Fibroblast of skin of left biceps (primary cell): ENCODE measurements at places on chromosomes 1 and 21.

DNA sequence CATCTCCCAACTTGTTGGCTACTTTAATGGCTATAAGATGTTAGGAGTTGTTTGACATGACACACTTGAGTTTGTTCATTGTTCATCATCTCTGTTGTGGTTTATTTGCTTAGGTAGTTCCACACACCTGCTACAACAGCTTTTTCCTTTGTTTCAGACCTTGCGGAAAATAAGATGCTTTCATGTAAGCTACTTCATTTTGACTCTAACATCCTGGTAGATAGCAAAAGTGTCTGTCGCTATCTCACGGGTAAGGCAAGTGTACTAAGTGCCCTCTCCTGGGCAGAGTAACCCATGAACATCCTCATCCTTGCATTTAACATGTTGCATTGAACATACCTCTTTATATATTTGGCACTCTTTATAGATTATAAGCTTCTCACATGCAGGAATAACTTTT lies 1.6 kb upstream of the OR10T2 start:
- no peak for DNase-seq

- peak; percentile 42 for DNase-seq
These were observed 3.2 kb downstream of the BTF3L4 start for GRCh38 chr1:52059321-52059720.

- no peak for DNase-seq
These were observed 11.9 kb upstream of the CCN1 start for GRCh38 chr1:85568660-85569059.

DNA sequence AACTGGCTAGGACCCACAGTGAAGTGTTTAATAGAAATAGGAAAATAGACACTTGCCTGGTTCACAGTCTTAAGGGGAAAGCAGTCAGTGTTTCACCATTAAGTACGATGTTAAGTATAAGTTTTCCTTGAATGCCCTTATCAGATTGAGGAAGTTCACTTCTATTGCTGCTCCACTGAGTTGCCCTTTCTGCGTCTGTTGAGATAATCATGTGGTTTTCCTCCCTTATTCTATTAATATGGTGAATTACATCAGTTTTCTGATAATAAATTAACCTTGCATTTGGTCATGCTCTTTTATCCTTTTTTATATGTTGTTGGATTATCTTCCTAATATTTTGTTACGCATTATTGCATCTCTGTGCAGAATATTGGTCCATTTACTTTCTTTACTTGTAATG lies 21.4 kb downstream of the UTS2 start:
- DNase-seq: no peak

DNA sequence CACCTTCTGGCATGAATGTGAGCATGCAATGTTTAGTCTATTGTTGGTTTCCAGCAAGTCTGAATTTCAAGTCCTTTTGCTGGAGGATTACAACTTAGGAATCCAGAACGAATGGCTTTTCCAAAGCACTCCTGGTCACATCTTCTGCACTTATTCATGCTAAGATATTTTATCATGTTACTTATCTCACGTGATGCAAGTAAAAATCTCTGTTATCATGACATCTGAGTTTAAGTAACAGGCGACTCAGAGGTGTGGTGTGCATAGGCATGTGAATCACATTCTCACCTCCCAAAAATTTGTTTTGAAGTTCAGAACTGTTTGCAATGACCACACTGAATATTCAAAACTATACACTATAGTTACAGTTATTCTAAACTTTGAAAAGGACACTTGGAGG lies 204.8 kb upstream of the FGGY start:
- no peak for DNase-seq

DNA sequence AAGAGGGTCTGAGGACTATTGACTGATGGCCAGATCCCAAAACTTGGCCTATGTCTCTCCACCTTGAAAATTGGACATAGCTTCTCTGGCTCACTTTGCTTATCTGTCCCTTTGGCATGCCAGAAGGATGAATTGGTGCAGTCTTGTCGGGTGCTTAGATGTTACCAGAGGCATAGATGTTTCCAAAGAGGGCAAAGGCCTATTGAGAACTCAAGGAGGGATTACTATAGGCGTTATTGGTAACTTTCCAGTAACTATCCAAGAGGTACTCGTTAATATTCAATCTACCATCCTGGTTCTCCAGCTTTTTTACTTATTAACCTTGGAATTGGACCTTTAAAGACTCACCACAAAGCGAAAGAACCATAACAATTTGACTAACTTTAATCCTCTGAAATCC lies 368.3 kb upstream of the ESRRG start:
- no peak for DNase-seq

- DNase-seq: no peak
These were observed 151.2 kb downstream of the TGFBR3 start for GRCh38 chr1:91734761-91735160.

DNA sequence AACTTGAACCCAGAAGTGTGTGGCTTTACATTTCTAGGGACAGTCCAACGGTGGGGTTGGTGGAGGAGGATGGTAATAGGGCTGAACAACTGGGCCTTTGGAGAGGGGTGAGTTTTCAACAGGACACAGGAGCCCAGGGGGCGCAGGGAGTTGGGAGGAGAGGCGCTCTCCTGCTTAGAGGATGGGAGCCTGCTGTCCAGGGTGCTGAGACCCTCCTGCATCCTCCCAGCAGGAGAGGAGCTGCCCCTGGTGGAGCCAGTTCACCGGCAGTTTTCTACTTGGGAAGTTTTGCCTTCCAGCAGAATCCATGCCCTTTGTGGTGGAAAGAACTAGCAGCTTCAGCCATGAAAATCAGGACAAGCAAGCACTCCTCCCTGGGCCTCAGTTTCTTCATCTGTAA lies 8.6 kb downstream of the KCNC4 start:
- DNase-seq: no peak

DNA sequence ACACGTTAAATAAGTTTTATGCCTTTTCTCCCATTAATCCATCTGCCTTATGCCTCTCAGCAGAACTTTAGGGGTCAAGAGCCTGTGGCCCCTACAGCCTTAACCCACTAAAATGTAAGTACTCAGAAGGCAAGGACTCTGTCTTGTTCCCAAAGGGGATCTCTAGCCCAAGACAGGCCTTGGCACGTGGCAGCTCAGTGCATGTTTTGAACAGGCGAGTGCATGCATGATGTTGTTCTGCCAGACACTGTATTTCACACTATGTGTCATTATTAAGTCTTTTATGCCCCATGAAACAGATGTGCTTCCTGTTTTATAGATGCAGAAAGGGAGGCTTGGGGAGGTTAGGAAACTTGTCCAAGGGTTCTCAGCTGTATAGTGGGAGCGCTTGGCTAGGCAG lies 102.8 kb downstream of the ETS2 start:
- no peak for DNase-seq

DNA sequence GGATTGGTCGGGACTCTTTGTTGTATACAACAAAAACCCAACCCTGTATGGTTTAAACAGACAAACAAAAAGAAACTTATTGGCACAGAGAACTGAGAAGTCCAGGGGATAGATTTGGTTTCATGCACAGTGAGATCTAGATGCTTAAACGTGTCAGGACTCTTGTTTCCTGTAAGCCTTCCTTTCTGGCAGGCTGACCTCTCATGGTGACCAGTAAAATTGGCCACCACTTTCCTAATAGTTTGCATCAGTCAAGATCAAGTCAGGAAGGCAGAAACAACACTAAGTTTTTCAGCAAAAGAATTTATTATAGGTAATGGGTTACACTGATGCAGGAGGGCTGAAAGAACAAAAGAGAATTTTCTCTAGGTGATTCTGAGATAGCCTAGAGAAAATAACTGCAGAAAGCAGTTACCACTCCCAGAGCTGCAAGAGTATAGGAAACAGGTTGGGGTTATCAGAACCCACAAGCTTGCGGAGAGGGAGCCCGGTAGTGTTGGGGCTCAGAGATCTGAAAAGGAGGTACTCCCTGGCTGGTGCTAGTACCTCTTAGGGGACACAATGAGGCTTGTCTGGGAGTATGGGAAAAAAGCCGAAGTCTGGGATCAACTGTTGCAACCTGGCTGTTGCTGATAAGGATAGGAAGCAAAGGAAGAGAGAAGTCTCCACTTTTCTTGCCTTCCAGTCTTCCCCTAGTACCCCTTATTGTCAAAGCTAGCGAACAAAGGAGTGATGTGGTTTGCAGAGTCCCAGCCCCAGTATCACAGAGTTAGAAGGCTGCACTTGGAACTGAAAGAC lies 21.4 kb downstream of the CITED4 start:
- no peak for DNase-seq

GRCh38 chr1:51329443-51330325 lies 678 bp downstream of the TTC39A start:
- no peak for DNase-seq

DNA sequence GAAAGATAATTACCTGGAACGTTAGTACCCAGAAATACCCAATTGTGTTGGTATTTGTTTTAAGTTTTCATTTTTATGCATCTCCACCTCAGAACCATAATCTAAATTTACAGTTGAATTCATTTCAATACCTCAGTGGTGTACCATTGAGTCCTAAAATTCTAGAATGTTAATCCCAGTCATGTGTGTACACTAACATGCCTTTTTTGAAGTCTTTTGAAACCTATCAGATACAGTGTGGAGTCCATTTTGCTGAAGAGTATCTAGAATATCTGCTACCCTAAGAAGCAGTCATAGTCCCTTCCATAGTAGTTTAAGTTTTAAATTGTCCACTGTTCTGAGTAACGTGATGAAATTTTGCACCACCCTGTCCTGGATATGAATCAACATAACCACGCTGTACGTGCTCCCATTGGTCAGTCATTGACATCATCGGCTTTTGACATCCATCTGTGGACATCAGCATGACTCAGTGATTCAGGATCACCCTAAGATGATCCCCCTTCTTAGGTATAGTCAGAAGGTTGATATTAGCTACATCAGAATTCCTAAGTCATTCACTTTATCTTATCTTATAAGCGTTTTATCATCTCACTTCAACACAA lies 7.5 kb upstream of the ASH1L start:
- no peak for DNase-seq

DNA sequence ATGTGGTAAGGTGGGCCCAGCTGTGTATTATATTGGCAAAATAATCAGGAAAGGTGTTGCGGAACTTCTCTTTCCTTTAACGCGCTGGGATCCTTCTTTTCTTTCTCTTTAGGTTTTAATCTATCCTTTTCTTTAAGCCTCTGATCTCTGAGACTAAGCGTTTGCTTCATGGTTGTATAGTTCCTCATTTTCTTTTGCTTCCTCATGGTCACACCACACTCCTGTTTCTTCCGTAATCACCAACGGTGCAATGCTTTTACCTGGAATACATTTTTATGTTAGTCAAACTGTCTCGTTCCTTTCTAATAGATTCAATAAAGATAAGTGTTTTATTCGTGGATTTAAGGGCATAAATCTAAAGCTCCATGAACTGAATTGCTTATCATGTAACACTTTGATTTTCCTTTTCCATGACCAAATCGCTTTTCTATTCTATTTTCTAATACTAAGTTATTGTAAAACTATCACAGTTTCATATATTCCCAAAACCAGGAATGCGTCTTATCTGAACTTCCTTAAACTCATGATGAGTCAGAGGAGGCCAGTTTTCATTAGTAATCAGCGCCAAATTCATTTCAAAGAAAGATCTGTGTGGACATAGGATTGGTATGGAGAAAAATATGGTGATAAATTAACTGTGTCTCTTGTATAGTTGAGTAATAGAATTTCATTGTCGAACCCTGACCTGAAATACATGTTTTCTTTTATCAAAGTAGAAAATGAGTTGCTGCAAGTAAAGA lies 12.2 kb downstream of the SDCCAG8 start:
- peak; percentile 90 for DNase-seq
